Muscle of arm (tissue), 14 donors: ENCODE measurements at places on chromosomes 16 and 17.

DNA sequence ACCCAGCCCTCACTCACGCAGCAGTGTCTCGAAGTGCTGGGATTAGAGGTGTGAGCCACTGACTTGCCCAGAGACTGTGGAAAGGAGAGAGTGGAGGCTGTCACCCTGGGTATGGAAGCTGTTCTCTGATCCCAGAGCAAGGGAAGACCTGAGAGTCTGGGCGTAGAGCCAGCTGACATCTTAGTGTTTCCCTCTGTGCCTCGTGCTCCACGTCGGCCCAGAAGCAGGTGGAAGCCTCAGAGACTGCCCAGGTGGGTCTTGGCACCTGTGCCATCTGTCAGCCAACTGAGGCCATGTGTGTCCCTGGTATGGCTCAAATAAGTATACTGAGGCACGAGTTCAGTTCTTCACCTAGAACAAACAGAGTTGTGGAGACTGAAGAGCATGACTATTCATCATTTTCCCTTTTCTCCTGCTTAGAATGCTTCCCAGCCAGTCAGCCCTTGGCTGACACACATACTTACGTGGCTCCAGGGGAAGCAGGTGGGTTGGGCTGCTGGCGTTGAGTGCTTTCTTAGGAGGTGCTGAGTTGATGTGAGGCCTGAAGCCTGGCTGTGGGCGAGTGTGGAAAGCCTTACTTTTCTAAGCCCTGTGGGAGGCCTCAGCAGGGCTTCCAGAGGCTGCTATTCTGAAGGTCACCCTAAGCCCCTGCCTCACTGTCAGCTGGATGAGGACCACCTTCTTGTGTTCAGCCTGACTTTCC lies 8.1 kb downstream of the CTRL start:
- no peak for DNase-seq

DNA sequence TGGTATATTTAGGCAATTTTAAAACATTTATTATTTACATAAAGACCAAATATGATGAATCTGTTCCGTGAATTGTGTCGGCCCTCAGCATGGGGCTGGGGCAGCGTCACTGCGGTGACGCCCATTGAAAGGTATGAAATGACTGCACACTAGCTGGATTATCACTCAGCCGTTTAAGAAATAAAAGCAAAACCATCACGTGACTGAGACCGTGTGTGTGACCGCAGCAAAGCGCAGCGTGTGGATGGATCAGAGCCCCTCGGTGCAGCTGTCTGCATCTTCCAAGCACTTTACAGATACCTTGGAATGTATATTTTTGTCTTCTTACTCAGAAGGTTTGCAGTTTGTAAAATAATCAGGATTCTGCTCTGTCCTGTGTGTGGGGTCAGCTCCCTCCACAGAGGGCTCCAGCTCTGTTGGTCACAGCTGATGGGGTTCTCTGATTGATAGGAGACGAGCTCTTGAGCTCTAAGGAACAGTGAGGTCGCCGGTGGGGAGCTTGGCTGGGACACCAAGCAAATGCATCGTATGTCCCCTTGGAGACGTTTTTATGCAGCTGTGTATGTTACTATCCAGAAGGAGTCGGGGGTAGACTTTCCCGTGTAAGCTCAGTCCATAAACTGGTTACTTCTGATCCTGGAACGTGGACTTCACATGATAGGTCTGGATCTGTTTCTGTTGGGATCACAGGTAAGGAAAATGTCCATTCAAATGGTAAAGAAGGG lies 45.1 kb downstream of the WDR45B start:
- DNase-seq, result no peak

DNA sequence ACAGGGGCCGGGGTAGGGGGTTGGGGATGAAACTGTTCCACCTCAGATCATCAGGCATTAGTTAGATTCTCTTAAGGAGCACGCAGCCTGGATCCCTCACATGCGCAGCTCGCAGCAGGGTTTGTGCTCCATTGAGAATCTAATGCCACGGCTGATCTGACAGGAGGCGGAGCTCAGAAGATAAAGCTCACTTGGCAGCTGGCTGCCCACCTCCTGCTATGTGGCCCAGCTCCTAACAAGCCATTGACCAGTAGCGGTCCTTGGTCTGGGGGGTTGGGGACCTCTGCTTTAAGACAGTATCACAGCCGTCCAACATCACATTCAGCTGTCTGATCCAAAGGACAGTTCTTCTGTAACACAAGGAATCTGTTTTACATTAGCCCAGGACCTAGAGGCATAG lies 62.5 kb downstream of the SLC39A11 start:
- DNase-seq, result no peak

GRCh38 chr16:49097964-49098363 lies 183.7 kb downstream of the CBLN1 start:
- DNase-seq, result no peak
